C1 segment of cervical spinal cord (tissue), 14 donors: ENCODE measurements at places on chromosomes 7 and 10.

GRCh38 chr7:35513828-35514227, 181.1 kb downstream of the HERPUD2 start:
- DNase-seq, result no peak

DNA sequence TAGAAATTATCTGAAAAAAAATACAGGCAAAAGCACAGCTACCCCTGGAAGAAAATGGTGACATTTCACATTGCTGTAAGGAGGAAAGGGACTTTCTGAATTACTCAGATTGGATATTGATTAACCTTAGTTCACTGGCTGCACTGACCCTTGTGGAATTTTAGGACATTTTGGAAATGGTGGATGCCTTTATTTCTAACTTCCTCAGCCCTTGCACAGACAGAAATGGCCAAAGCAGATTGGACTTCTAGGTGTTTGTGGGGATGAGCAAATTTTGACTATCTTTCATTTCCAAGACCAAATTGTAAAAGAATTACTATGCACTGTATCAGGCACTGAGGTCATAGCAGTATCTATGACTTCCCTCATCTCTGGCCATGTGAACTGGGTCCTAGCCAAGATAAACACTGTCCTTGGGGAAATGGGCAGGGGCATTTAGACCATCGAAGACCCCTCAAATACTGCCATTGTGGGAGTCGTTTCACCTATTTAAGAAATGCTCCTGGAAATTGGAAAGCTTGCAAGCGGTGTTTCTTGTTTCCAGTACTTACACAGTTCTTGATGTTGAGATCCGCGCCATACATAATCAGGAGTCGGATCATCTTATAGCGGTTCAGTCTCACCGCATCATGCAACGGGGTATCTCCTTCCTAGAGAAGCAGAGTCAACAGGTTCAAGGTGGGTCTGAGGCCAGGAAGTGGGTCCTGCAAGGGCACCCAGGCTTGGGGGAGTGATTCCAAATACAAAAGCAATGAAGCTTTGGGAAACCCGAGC, 5.7 kb downstream of the ANKRD1 start:
- no peak for DNase-seq

DNA sequence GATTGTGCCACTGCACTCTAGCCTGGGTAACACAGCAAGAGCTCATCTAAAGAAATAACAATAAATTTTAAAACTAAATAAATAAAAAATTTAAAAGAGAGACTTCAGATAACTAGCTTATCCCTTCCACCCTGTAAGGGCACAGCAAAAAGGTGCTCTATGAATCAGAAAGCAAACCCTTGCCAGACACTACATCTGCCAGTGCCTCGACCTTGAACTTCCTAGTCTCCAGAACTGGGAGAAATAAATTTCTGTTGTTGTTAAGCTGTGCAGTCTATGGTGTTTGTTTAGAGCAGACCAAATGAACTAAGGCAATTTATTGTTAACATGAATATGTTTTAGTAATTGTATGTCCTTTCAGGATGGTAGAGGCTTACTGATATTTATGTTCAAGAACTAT, 174.9 kb upstream of the TRIM24 start:
- no peak for DNase-seq

DNA sequence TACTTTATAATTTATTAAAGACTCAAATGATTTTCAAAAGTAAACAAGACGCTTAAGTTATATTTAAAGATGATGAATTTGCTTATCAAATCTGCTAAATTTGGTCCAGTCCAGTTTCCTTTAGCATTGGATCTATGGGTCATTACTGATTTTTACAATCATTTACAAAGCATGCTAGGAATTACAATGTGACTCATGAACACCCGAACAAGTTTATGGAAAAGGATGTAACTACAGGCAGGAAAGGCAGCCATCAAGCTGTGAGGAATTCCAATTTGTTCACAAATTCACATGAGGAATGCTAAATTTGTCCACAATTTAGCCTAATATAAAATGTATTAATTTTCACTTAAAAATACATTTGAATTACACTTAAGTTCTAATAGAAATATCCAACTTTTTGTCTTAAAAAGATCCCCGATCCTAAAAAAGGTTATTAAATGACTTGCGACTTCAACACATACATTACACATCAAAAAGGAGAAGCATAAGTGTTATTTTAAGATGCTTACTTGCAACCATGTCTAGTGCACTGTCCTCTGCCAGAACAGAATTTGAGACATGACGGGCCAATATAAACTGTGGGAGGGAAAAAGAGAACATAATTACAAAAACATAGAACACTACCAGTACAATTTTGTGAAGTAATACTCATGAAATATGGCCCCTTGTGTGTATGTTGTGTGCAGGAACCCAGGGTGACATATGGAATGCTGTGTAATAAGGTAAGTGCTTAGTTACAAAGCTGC, 194.2 kb upstream of the SLC26A5 start:
- DNase-seq, result no peak

GRCh38 chr10:7665767-7666166, 999 bp downstream of the ITIH5 start:
- DNase-seq, result no peak

DNA sequence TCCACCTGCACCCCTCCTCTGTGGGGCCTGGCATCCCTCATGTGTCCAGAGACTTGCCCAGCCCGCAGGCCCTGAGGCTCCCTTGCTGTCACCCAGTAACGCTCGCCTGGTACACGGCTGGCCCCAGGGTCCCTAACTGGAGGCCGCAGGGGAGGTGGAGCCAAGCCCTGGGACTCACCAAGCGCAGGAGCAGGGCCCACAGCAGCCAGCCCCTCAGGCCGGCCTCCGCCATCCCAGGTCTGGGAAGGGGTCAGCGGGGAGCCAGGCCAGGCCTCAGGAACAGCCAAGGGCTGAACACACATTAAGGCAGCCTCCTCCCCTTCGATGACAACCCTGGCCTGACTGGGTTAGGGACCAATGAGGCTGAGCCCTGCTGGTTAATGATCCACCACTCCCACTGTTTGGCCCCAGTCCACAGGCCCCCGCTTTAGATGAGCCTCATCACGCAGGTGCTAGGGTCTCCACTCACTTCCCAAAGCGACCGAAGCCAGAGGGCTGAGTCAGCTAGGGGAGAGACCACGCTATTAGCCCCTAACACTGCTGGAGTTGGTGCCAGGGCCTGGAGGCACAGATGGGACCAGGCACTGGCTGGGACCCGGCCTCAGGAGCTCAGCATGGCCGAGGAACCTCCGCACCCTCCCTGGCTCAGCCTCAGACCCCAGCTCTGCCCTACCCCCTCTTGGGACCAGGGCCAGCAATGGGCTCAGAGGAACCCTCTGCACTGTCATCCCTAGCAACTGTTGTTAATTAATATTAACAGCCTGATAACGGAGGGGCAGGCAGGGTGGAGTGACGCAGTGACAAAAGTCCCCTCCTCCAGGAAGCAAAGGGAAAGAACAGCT, at the start of gene NPC1L1:
Gene NPC1L1, minus strand, starts transcription at position 303 of the 842 bp plus-strand sequence. Its CDS starts 71 bp downstream, at position 232.
- DNase-seq, result no peak

DNA sequence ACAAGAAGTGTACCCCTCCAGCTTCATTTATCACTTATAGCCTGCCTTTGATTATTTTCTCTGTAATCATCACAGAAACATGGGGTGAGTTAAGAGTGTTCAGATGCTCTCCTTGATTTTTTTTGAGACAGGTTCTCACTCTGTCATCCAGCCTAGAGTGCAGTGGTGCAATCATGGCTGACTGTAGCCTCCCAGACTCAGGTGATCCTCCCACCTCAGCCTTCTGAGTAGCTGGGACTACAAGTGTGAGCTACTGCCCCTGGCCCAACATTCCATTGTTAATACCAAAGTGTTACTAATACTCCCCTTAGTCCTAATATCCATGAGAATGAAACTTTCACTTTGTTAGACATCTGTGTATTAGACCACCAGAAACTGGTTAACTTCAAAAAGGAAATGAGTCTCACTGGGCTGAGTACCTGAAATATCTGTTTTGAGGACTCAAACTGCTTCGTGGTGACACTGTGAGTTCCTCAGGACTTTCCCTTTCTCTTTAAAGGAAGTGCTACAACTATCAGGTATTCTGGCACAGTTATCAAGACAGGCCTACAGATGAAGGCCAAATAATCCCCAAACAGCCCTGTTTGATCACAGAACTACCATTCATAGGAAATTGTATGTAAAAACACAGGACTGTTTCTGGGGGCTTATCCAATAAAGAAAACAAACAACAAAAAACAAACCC, 20.5 kb upstream of the CFAP70 start:
- no peak for DNase-seq

DNA sequence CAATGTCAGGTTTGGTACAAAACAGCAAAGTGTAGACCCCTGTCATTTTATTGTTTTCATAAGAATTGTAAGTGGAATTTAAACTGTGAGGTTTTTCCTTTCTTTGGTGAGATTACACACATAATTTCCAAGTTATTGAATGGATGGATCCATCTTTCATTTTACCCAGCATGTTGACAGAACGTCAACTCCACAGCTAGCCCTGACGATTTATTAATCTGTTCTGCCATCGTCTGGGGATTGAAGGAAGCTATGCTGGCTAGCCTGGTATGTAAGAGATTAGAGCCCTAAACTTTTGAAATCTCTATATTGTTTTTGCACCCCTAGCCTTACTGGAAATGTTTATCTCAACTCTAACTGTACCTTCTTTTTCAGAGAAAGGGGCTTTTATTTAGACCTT, 8.6 kb downstream of the WNT16 start:
- no peak for DNase-seq

DNA sequence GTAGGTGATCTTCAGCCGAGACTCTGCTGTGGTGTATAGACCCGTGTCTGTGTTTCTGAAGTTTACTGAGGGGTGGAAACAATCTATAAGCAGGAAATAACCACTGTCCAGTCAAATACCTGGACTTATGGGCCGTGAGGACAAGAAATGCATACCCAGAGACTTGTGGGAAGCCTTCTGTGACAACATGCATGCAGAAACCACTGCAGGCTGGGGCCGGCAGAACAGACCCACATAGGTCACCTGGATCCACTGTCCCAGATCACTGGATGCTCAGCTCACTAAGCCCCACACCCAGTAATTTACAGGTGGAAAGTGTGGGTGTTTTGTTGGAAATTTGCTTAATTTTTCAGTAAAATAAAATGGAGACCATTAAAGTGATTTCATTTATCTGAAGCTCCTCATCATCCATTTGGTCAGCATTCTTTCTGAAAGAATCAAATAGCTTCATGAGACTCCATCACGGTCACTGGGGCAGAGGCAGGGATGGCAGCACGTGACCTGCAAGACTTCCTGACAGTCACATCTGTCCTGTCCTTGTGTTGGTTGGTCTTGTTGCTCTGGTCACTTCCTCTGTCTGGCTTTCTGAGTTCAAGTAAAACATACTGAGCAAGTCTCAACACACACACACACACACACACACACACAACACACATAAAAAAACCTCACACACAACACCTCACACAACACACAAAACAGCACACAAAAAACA, 108.3 kb downstream of the TNS3 start:
- DNase-seq, result no peak

DNA sequence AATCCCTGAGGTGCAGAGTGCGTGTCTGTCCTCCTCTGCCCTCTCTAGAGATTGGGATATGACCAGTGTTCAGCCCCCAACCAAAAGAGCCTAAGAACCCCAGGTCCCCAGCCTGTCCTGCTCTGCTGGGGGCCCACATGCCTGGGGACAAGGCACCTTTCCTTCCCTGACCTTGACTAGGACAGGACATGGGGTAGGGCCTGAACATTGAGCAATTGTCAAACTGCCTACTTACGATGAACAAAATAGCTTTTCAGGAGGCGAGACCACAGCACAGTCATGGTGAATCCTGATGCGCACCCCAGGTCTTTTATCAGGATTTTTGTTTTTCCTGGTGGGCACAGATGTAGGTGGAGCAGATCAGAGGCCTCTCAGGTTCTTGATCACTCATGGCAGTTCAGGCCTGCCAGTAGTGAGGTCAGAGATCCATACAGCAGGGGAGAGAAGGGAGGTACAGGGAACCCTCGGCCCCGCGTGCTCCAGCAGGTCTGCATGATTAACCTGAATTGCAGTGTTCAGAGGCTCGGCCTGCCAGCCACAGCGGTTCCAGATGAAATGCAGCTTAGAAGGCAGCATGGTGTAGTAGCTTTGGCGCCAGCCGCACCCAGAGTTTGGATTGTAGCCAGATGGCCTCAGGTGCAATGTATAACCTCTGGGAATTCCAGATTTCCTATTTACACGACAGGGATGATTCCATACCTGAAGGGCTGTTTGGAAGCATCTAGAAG, 191.3 kb downstream of the CUX1 start:
- DNase-seq, result no peak

GRCh38 chr10:127132451-127132850, 63.9 kb downstream of the INSYN2A start:
- DNase-seq, result no peak

DNA sequence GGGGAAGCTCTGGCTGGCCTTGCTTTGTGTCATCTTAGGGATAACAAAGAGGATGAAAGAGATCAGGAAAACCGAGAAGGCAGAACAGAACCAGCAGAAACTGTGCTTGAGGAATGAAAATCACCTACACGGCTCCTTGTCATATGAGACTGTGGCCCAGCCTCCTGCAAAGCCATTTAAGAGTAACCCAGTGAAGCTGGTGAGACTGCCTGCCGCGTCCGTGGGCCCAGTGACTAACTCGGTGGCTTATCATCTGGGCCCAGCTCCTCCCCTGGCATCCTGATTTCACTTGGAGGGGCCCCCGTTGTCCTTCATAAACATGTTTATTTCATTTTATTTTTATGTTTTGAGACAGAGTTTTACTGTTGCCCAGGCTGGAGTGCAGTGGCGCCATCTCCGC, 30.7 kb downstream of the HTRA1 start:
- DNase-seq, result no peak

GRCh38 chr10:102927311-102928010, 9.4 kb downstream of the CNNM2 start:
- no peak for DNase-seq

GRCh38 chr10:71357792-71358265, 38.8 kb downstream of the SLC29A3 start:
- no peak for DNase-seq

DNA sequence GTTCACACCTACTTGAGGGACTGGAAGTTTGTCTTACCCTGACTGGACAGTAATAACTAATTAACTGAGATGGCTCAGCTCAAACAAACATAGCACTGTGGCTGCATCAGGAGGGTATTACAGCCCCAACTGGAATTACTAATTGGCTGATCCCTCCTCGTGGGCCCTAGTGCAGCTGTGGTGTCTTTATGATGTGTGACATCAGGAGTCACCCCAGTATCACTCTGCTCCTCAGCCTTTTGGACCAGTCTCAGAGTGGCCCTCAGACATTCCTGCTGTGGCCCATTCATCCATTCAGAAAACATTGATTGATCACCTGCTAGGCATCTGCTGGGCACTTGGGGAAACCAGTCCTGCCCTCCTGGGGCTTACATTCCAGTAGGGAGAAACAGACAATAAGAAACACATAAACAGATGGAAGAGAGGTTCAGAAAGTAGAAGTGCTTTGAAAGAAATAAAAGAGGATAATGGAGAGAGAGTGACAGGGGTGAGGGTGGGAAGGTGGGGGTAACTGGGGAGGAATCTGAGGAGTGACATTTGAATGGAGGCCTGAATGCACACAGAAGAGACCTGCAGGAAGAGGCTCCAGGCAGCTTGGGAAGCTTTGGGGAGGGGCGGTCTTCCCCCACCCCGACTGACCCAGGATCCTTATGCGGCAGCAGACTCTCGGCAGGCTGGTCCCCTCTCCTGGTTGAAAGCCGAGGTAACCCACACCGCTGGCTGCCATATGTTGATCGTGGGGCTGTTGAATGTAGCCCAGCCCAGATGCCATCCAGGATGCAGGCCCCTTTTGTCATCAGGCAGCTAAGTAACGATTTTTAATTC, 113.1 kb downstream of the C10orf105 start:
- no peak for DNase-seq
